ENCODE measurements at places on chromosomes 2 and 18.

- no peak for DNase-seq
Measured at GRCh38 chr2:158412206-158412605, 44.3 kb downstream of the CCDC148 start.

DNA sequence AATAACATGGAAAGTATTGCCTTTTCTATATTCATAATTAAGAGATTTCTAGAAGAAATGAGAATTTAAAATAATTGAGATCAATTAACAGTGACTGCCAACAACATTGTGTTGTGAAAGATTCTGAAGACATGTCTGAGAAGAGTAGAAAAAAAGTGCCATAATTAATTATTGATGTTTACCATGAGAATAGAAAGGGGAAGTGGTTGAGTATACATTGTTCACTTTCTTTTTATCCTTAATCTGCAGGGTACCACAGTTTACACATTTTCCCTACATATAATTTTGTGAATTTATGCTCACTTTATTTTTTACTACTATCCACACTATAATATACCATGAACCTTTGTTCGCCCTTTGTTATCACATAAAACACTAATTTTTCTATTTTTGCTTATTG is 47.1 kb upstream of the UBE2E3 start:
- DNase-seq, result no peak

DNA sequence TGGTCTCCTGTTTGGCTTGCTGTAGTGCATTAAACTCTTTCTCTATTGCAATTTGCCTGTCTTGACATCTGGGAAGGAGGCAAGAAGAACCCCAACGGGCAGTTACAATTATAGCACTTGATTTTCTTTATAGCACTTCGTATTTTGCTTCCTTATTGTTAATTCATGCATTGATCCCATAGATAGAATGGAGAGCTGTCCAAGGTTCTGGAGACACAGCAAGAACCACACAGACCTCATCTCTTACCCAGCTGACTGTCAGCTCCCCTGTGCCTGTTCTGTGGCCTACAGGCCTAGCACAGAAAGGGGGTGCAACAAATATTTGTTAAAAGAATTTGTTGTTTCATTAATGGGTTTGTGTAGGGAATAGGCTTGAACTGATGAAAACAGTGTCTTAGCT is 194.3 kb downstream of the GALNT1 start:
- DNase-seq, result no peak

- no peak for DNase-seq
Measured at GRCh38 chr2:232689152-232689910, 7.8 kb upstream of the GIGYF2 start.

- no peak for DNase-seq
Measured at GRCh38 chr18:10152475-10152874, 238.7 kb downstream of the VAPA start.

DNA sequence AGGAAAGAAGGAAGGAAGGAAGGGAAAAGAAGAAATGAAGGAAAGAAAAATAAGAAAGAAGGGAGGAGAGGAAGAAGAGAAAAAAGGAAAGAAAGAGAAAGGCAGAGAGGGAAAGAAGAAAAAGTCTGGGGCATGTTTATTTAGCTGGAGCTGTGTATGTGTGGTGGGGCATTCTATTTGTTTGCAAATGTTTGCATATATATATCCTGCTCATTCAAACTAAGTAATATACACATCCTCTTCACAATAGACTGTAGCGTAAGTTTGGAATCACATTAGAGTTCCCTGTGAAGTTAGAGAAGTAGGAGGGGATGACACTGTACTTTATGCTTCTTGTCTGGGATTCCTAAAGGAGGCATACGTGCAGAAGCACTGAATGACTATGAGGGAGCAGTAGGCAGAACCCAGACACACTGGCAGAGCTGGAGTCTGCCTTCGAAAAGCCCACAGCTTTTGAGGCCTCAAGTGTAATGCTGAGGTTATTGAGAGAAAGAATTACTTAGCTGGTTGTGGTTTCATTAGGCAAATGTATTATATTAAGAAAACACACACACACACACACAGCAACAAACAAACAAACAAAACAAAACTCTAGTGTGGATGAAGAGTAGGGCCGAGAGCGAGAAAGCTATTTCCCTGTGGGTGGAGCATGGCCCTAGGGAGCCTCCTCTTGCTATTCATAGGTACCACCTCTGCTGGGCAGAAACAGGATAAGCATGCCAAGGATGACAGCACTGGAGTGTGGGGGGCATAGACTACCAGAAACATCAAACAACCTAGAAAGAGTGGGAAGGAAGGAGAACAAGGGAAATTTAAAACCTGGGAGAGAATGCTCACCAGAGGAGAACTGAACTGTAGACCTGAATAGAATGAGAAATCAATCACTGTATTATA is 905.1 kb upstream of the NXPH2 start:
- no peak for DNase-seq

DNA sequence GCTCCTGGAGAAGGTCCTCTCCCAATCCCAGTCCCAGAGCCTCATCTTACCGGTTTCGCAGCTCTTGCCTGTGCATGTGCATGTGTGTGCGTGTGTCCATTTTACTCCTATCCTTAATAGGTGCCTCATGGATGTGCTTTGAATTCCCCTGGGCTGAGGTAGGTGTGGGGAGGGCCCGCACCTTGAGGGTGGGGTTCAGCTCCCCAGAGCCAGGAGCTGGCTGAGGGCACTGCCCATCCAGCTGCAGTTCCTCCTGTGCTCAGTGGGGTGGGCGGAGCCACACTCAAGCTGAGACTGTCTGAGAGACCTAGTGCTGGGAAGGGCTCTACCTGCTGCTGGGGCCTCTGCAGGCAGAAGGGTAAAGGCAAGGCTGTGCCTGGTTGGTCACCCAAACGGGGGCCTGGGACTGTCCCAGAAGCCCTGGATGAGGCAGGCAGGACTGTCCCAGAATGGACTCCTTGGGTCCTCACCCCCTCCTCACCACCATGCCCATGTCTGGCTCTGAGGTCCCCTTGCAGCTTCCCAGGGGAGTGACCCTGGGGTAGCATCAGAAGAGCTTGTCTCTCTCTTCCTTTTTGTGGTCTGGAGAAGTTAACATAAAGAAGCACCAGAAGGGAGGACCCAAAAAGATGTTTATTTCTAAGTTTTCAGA is 8.9 kb downstream of the GDF7 start:
- no peak for DNase-seq

- no peak for DNase-seq
Measured at GRCh38 chr18:31661965-31662364, 22.4 kb downstream of the B4GALT6 start.

DNA sequence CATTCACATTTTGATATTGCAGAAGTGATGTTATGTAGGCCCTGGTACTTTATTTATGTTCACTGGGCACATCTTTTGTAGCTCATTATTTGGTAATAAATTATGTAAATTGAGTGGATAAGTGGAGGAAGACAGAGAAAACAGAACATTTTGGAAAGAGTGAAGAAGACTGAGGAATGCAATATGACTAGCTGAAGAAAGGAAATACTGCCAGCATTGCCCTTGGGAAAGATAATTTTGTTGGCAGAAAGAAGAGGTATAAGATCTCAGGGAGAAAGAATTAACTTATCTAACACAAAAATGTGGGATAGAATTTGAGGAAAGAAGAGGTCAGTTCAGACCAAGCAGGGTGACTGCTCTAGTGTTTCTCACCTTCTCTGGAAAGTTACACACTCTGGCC is 118.8 kb downstream of the TTC27 start:
- no peak for DNase-seq

- DNase-seq, result no peak
Measured at GRCh38 chr2:31247711-31248110, 13.8 kb downstream of the EHD3 start.

DNA sequence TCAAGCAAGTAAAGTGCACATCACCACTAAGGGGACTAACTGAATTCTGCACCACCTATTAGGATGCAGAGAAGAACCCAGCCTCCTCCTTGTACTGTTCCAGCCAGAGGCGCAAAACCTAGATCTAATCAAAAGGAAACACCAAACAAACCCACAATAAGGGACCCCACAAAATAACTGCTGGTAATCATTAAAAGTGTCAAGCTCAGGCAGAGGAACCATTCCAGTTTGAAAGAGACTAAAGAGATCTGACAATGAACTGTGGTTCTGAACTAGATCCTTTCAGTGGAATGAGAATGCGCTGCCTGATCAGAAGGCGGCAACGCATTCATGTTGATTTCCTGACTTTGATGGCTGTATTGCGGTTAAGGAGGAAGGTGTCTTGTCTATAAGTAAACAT is 16.8 kb downstream of the HDLBP start:
- no peak for DNase-seq

DNA sequence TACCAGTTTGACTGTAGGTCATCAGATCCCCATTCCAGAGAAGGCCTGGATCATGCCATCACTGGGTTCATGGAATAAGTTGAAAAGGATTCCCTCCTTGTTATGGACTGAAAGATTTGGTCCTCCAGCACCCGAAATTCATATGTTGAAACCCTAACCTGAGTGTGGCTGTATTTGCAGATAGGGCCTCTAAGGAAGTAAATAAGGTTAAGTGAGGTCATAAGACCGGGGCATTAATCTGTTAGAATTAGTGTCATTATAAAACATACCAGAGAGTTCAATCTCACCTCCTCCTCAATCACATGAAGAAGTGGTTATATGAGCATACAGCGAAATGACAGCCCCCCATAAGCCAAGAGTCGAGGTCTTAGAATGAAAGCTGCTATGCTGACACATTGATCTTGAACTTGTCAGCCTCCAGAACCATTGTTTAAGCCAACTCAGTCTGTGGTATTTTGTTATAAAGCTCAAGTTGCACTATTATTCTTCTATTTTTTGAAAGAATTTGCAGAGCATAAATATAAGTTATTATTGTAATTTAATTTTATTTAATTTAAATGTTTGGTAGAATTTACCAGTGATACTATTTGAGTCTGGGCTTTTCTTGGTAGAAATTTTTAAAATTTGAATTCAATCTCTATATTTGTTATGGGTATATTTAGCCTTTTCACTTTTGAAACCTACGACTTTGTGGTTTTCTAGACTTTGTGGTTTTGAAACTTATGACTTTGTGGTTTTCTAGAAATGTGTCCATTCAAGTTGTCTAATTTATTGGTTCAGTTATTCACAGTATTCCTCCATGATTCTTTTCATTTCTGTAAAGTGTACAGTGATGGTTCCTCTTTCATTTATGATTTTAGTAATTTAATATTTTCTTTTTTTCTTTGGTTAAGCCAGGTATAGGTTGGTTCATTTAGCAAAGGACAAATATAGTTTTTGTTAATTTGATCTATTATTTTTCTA is 1206.7 kb upstream of the CDH2 start:
- no peak for DNase-seq

GRCh38 chr2:46180189-46180588 is 117.0 kb upstream of the EPAS1 start:
- no peak for DNase-seq

- DNase-seq, result no peak
Measured at GRCh38 chr2:237672731-237673129, 45.3 kb downstream of the LRRFIP1 start.

DNA sequence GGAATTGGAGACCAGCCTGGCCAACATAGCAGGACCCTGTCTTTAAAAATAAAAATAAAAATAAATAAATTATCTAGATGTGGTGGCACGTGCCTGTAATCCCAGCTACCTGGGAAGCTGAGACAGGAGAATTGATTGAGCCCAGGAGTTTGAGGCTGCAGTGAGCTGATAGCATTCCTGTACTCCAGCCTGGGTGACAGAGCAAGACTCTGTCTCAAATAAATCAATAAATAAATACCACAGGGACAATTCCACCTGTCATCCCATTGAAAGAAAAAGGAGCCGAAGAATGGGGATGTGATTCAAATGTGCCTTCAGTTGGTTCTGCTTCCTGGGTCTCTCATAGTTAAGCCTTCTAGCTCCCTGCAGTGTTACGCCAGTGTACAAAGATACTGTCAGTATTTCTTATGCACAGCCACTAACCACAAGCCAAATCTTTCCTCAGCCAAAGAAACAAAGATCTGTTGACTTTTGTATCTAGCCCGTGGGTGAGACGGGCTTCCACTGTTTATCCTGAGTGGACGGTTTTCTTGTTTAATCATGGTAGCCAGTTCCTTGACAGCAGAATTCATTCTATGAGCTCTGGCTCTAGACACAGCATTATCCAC is 12.6 kb downstream of the LGALSL start:
- no peak for DNase-seq

DNA sequence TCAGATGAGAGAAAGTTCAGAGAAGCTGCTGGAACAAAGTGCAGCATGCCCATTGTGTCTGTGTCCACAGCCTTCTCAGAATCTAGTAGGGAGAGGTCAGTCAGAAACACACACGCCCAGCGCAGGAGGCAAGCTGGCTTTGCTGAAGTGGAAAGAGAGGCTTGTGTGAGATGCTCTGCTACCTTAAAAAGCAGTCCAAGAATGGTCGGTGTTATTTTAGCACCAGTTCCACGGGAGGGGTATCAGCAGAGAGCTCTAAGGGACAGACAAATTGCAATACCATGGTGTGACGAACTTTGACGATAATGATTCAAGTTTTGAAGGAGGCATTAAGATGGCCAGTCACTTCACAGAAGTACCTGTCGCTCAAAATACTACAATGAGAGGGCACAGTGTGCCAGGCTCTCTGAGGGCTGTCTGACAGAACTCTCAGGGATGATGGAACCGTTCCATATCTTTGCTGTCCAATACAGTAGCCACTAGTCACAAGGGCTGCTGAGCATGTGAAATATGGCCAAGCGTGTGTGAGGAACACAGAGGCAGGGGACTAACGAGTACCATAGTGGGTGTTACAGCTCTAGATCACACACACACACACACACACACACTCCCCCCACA is 237.5 kb upstream of the TMEM200C start:
- no peak for DNase-seq

- DNase-seq, result no peak
Measured at GRCh38 chr2:105678346-105678745, 66.4 kb upstream of the NCK2 start.

GRCh38 chr2:5394223-5394622 is 298.0 kb upstream of the SOX11 start:
- no peak for DNase-seq

GRCh38 chr2:150705767-150706166 is 218.3 kb upstream of the RND3 start:
- no peak for DNase-seq

DNA sequence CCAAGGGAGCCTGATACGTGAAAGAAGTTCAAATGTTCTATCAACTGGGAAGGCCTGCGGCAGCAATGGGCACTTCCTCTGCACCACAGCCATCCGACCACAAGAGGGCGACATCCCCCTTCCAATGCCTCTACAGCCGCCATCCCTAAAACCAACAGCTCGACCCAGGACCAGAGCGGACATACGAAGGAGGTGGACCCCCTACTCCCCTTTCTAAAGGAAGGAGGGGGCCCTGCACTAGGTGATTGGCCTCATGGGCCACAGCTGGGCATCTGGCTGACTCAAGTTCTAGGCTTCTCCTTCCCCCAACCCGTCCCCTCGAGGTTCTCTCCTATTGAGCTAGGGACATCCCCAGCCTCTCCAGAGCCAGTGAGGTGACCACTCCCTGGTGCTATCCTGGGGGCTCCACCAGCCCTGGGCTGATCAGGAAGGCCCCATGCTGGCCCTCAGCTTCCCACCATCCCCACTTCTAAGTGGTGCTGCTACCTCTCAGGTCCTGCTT is 217.2 kb downstream of the TNS1 start:
- peak; percentile 22 for DNase-seq

DNA sequence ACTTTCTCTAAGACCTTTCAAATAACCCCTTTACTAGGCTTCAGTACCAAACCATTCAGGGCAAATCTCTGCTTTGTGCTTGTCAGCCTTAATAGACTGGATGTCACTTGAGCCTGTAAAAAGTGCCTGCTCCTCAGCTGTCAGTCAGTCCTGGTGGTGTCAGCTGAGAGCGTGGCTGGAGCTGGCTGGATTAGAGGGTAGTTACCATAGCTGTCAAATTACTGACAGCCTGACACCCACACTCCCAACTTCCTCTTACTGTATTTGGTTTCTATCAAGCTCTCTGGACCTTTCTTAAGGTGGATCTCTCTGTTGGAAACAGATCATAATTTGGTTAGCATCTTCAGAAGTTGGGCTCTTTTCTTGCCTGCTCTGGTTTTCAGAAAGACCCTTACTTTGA is 371.4 kb upstream of the ATP5MC3 start:
- no peak for DNase-seq
